ENCODE measurements at places on chromosomes 1 and 21.
A peak's percentile ranks its signal among the peaks of the same experiment; 100 is the strongest.

GRCh38 chr1:212237651-212238050 is 47.6 kb upstream of the PPP2R5A start:
- DNase-seq: no peak

- no peak for DNase-seq
Observed at GRCh38 chr1:164382384-164382783, 176.6 kb upstream of the PBX1 start.

DNA sequence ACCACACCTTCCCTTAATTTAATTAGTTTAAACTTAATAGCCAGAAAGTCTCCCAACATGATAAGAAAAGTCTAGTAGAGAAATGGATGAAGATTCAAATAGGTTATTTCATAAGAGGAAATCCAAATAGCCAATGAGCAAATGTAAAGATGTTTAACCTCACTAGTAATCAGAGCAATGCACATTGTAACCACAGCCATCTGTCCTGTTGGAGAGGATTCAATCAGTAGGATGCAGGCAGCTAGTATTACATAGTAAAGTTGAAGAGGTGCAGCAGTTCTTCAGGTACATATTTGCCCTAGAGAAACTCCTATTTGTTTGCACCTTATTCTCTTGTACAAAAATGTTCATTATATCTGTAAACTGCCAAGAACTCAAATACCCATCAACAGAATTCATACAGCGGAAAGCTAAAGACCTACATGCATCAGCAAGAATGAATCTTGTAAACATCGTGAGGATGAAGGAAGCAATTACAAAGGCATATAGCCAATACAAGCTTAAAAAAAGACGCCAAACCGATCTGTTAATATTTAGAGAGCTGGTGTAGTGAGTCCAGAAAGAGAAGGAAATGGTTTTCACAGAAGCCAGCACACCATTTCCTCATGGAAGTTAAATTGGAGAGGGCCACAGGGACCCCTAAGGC is 27.9 kb downstream of the DIP2A start:
- DNase-seq: no peak

GRCh38 chr1:155195201-155196102 is 12.2 kb downstream of the THBS3 start:
- DNase-seq: no peak

DNA sequence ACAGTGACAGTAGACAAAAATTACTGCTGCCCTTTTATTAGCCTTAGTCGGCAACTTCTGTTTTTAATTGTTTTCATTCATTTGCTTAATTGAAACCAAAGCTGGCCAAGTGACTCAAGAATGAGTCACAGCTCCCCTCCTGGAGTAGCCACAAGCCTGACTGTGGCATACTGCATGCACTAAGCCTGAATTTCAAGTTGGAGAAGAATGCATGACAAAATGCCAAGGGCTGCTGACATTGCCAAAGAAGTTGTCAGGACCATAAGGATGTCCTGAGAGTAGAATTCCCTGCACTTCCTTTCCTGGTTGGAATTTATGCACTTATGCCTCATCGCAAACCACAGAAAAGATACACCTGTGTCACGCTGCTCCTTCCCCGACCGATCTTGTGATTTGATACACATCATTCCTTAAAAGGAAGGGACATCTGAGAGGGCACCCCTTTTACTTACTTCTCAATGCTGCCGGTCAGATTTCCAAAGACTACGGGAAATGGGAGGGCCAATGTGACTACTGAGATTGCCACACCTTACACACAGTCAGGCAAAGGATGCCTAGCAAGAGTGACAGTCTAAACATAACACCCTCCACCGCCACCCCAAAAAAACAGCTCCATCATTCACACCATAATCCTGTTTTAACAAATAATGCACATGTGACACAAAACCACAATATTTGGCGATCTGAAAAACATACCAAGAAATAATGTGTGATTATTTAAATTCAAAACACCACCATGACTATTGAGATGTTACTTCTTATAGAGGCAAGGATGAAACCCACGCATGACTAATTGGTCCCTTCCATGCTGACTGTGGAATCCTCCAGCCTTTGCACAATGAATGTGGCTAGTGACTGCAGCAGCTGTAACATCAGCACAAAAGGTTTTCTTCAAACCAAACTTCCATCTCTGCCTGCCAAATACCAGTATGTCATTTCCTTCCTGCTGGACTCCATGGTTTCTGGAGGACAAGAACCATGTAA is 28.2 kb downstream of the VAV3 start:
- peak; percentile 53 for DNase-seq

- no peak for DNase-seq
Observed at GRCh38 chr1:48470481-48470855, 1.5 kb downstream of the SPATA6 start.

DNA sequence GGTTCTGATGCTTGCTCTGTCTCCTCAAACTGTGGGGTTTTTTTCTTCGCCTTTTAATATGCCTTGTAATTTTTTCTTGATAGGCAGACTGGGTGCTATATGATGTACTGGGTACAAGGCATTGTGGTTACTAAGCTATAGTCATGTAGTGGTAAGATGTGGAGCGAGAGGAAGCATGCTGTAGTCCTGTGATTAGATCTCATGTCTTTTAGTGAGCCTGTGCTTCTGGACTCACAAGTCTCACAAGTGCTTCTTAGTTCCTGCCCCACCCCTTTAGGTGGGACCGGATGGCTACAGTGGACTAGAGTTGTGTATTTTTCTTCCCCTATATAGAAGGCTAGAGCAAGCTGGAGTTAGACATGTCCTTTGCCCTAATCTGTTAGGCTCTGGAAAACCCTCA is 178.7 kb downstream of the DNM3 start:
- no peak for DNase-seq

DNA sequence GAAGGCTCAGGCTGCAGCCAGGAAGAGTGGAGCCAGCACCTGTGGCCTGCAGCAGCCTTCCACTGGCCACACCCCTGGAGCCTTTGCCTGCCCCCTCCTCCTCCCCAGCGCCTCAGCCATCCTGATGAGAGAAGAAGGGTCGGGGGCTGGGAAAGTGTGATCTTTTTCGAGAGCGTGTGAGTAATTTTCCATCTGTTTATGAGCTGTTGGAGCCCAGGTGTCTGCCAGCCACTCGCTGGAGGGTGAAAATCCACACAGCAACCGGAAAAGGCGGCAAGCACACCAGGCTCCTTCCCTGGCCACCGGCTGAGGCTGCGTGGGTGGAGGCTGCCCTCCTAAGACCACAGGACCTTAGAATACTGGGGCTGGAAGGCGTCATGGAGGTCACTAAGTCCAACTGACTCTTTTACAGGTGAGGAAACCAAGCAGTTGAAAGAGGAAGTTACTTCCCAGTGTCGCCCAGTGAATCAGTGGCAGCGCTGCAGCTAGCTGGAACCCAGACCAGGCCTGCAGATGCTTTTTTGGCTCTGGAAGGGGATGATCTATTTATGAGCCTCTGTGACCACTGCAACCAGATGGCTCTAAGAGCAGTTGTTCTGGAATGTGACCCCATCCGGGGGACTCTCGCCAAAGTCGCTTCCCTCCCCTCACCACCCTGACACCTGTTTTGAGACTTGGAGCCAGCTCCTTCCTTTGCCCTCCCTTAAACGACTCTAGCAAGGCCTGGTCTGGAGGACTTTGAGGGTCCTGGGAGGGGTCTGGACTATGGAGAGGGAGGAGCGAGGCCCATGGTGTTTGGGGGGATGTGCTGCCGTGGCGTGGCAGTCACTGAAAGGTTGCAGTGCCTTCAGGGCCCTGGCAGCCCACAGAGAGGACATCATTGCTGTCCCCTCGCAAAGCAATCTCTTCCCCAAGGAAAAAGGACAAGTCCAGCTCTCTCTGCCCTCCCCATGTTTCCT is 54.5 kb downstream of the LGR6 start:
- no peak for DNase-seq

DNA sequence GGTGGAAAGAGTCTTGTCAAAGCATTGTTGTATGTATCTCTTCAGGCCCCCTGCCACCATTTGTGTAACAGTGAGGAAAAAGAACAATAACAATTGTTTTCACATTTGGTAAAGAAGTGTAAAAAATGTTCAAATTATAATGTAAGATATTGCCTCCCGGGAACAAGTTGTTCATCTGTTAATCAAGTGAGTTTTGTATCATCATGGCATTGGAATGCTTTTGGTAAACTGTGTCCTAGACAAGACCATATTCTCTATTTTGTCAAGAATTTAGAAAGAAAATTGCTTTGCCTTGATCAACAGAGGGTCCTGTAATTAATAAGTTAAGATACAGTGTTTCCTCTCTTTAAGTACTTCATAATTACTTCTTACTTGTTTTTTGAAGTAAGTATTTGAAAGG is 692.0 kb upstream of the NR5A2 start:
- DNase-seq: no peak

DNA sequence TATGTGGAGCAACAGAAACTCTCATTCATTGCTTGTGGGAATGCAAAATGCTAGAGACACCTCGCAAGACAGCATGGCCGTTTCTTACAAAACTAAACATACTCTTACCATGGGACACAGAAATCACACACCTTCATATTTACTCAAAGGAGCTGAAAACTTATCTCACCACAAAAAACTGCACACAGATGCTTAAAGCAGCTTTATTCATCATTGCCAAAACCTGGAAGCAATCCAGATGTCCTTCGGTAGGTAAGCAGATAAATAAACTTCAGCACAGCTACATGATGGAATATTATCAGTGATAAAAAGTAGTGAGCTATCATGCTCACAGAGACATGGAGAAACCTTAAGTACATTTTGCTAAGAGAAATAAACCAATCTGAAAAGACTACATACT is 124.3 kb downstream of the RERE start:
- no peak for DNase-seq

- DNase-seq: no peak
Observed at GRCh38 chr1:88035578-88035977, 648.5 kb upstream of the PKN2 start.

GRCh38 chr1:18921516-18922251 is 19.3 kb upstream of the ALDH4A1 start:
- no peak for DNase-seq

GRCh38 chr1:167054531-167054930 is 35.6 kb downstream of the GPA33 start:
- DNase-seq: no peak

GRCh38 chr1:213727853-213728592 is 259.8 kb upstream of the PROX1 start:
- no peak for DNase-seq

DNA sequence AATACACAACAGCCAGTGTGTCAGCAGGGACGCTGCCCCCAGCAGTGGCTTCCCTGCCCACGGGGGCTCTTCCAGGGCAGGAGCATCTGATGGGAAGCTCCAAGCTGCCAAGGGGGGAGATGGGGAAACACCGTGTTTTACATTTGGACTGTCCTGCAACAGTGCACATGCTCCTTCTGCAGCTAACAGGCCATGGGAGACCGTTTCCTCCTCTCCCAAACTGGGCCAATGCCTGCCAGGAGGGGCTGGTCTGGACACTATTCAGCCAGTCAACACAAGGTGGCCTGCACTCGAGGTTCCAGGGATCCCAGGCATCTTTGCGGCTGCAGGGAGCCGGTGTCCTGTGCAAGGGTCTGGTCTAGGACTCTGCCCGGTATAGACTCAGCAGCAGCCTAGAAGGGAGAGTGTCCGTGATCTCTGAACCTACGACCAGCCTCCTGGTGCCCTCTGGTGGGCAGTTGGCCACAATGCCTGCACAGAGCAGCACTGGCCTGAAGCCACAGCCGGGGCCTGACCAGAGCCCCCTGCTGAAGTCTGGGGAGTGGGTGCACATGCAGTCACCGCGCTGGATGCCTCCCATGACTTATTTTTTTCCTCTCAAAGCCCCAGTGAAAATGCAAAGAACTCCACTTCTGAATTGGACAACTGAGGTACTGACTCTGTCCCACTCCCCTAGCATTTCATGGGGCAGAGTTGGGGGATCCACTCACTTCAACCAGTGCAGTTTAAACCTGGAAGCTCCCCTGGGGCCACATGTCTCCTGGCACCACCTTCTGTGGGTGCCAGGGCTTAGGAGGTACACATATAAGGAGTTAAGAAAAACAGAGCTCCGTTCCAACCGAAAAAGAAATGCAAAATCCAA is 33.3 kb downstream of the RCC2 start:
- DNase-seq: peak; percentile 50

- DNase-seq: no peak
Observed at GRCh38 chr1:9193233-9193625, 41.3 kb upstream of the H6PD start.

DNA sequence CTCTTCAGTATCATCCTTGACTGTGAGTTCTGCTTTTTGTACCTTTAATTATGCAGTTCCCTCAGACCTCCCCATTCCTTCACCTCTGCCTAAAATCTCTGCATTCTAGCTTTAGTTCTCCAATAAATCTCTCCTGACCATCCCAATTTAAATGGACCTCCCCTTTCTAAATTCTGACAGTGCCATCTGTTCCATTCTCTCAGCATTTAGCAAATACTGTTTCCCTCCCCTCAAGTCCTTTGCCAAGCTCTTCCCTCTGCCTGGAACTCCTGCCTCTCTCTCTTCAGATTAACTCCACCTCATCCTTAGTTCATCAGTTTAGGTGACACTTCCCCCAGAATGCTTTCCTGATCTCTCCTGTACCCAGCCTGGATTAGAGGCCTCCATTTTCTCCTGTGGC is 54.0 kb upstream of the JUN start:
- no peak for DNase-seq

- no peak for DNase-seq
Observed at GRCh38 chr1:39104158-39105060, 78.3 kb downstream of the NDUFS5 start.
